Mesothelial cell of epicardium (in vitro differentiated cells): ENCODE measurements at places on chromosomes 2 and 18.

GRCh38 chr2:119744335-119744939 is 15.3 kb upstream of the PTPN4 start:
- no peak for DNase-seq
- H3K4me3 ChIP-seq: no peak overlapping the region
- H3K27ac ChIP-seq: no peak overlapping the region
- H3K27me3 ChIP-seq: peaks cover 59% of the 10 kb centered on the region

DNA sequence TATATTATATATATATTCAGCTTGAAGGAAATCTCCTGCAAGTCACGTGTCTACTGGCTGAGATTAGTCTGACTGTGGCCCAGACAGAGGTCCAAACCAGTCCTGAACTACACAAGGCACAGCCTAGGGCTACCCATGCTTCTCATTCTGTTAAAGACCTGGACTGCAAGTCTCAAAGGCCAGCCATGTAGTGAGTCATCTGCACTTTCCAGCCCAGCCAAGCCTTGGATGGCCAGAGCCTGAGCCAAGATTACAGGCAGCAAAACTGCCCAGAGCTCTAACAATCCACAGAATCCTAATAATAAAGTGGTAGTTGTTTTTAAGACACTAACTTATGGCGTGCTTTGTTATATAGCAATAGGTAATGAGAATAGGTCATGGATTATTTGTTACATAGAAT is 259.6 kb downstream of the SS18 start:
- H3K27me3 ChIP-seq: no peaks in the 10 kb centered on the region
- no peak for DNase-seq
- H3K27ac ChIP-seq: no peak overlapping the region
- H3K4me3 ChIP-seq: no peak overlapping the region

- H3K27ac ChIP-seq: no peak overlapping the region
- no peaks in the 10 kb centered on the region for H3K36me3 ChIP-seq
- H3K27me3 ChIP-seq: no peaks in the 10 kb centered on the region
- no peak for DNase-seq
- H3K4me3 ChIP-seq: no peak overlapping the region
- H3K4me1 ChIP-seq: peaks cover 6% of the 10 kb centered on the region
Measured at GRCh38 chr2:145569108-145569507, 1049.2 kb upstream of the ZEB2 start.

GRCh38 chr2:152097290-152097800 is 1.5 kb downstream of the CACNB4 start:
- no peak for DNase-seq
- H3K4me1 ChIP-seq: peaks cover 21% of the 10 kb centered on the region
- peak overlapping the region; percentile 83 for H3K4me3 ChIP-seq
- H3K27me3 ChIP-seq: peaks cover 77% of the 10 kb centered on the region

DNA sequence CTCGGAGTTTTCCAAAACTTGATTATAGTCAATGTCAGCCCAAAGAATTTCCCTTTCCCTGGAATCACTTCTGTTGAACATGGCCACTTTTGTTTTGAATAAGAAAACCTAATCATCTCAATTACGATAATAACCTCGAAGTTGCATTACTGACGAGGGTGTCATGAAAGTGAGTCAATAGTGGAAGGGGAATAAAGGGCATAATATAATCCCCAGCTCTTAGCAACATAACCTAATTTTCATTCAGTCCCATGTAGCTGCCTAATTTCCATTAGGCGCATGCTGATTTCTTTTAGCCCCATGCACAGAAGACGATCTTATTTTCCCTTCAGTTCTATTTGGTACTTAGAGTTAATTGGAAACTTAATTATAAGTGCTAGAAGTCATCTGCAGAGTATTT is 51.1 kb upstream of the RAPH1 start:
- peaks cover 45% of the 10 kb centered on the region for H3K4me1 ChIP-seq
- H3K36me3 ChIP-seq: no peaks in the 10 kb centered on the region

GRCh38 chr18:75896865-75897264 is 469.4 kb upstream of the SMIM21 start:
- H3K27ac ChIP-seq: no peak overlapping the region
- no peak for DNase-seq
- H3K4me3 ChIP-seq: no peak overlapping the region
- H3K4me1 ChIP-seq: peaks cover 7% of the 10 kb centered on the region

- H3K4me3 ChIP-seq: no peak overlapping the region
- H3K36me3 ChIP-seq: no peaks in the 10 kb centered on the region
- peaks cover 24% of the 10 kb centered on the region for H3K27me3 ChIP-seq
- no peak for DNase-seq
Measured at GRCh38 chr2:240203788-240204270, 63.4 kb upstream of the OTOS start.

DNA sequence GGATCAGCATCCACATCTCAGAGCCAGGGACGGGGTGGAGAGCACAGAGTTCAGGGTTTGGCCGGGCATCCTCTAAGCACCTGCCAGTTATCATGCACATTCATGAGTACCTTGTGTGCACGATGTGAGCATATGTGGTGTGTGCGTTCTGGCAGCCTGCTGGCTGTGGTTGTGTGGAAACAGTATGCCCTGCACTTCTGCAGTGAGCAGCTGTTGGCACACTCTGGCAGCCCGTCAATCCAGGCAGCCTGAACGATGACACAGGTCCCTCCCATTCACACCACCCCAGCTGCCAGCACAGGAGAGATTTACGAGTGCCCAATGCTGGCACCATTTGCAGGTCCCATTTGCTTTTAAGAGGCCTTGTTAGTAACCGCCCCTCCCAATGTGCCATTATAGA is 74.2 kb downstream of the CD8B2 start:
- DNase-seq: no peak
- H3K4me1 ChIP-seq: peaks cover 41% of the 10 kb centered on the region
- H3K27me3 ChIP-seq: no peaks in the 10 kb centered on the region

DNA sequence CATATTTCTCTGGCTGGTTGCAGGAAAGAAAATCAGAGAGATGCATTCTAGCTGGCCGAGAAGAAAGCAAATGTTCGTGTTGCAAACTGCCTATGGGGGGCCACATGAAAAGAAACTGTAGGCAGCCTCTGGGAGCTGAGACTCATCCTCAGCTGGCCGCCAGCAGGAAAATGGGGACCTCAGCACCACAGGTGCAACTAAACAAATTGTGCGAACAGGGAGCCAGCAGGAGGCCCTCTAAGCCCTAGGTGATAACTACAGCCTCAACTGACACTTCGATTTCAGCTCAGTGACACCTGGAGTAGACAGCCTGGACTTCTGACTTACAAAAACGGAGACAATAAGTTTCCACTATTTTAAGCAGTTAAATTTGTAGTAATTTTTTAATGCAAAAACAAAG is 107.3 kb downstream of the DTNB start:
- peaks cover 3% of the 10 kb centered on the region for H3K4me1 ChIP-seq
- H3K4me3 ChIP-seq: no peak overlapping the region
- no peak overlapping the region for H3K27ac ChIP-seq
- no peaks in the 10 kb centered on the region for H3K36me3 ChIP-seq
- no peak for DNase-seq
- no peaks in the 10 kb centered on the region for H3K27me3 ChIP-seq

GRCh38 chr2:157696036-157696435 is 67.4 kb upstream of the ACVR1C start:
- peaks cover 3% of the 10 kb centered on the region for H3K36me3 ChIP-seq
- DNase-seq: no peak
- H3K27ac ChIP-seq: no peak overlapping the region
- H3K27me3 ChIP-seq: no peaks in the 10 kb centered on the region
- H3K4me3 ChIP-seq: no peak overlapping the region

GRCh38 chr2:96143848-96144480 is 1.3 kb downstream of the DUSP2 start:
- H3K4me3 ChIP-seq: peak overlapping the region; percentile 76
- no peaks in the 10 kb centered on the region for H3K27me3 ChIP-seq
- H3K36me3 ChIP-seq: no peaks in the 10 kb centered on the region
- peaks cover 48% of the 10 kb centered on the region for H3K4me1 ChIP-seq
- DNase-seq: no peak

GRCh38 chr2:79219383-79219988 is 59.9 kb upstream of the REG3A start:
- H3K4me3 ChIP-seq: no peak overlapping the region
- no peaks in the 10 kb centered on the region for H3K27me3 ChIP-seq
- no peaks in the 10 kb centered on the region for H3K36me3 ChIP-seq
- H3K4me1 ChIP-seq: no peaks in the 10 kb centered on the region
- DNase-seq: no peak

GRCh38 chr2:209260281-209260680 is 163.6 kb upstream of the MAP2 start:
- no peak overlapping the region for H3K4me3 ChIP-seq
- no peak for DNase-seq

DNA sequence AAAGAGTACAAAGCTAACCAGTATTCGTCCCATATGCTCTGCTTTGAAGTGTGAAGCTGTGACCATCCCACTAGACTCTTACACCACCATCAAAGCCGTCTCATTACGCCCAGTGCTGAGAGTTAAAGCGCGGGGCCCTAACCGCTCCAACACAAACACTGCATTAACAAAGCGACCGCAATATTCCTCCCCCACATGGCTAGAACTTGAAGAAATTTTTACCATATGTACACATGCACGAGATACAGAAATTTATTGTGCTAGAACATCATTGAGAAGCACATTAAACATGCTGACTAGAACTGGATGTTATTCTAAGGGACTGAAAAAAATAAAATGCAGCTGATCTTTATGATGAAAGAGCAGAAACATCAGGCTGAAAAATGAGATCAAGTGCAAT is 20.5 kb downstream of the FTCDNL1 start:
- no peak for DNase-seq
- no peaks in the 10 kb centered on the region for H3K36me3 ChIP-seq
- H3K27me3 ChIP-seq: peaks cover 6% of the 10 kb centered on the region
- H3K4me3 ChIP-seq: no peak overlapping the region
- H3K4me1 ChIP-seq: no peaks in the 10 kb centered on the region

DNA sequence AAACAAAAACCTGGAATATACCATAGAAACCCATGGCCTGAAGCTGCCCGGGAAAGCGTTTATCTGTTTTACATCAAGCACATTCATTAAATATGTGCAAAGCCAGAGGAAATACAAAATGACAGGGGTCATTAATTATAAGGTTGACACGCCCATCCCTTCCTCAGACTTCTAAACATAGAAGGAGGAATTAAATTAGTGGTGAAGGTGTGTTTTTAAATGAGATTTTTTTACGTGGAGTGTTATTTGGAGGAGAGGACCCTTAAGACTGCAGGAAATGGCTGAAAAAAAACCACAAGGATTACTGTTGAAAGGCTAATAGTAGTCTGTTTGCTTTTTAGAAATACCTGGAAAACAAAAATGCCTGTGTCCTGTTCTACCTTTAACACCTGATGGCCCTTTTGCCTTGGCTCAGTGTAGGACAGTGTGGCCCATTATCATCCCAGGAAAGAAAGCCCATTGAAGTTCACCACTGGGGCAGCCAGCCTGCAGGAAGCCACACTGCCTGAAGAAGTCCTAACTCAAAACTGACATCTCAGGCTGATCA is 123.2 kb downstream of the EPHA4 start:
- H3K36me3 ChIP-seq: peaks cover 2% of the 10 kb centered on the region
- no peak for DNase-seq
- peaks cover 26% of the 10 kb centered on the region for H3K4me1 ChIP-seq
- no peak overlapping the region for H3K27ac ChIP-seq
- H3K4me3 ChIP-seq: no peak overlapping the region

- H3K4me3 ChIP-seq: peak overlapping the region; percentile 23
- H3K27ac ChIP-seq: peak overlapping the region; percentile 13
- H3K27me3 ChIP-seq: no peaks in the 10 kb centered on the region
- DNase-seq: no peak
Measured at GRCh38 chr2:201114846-201115245, 1.1 kb upstream of the CFLAR start.

DNA sequence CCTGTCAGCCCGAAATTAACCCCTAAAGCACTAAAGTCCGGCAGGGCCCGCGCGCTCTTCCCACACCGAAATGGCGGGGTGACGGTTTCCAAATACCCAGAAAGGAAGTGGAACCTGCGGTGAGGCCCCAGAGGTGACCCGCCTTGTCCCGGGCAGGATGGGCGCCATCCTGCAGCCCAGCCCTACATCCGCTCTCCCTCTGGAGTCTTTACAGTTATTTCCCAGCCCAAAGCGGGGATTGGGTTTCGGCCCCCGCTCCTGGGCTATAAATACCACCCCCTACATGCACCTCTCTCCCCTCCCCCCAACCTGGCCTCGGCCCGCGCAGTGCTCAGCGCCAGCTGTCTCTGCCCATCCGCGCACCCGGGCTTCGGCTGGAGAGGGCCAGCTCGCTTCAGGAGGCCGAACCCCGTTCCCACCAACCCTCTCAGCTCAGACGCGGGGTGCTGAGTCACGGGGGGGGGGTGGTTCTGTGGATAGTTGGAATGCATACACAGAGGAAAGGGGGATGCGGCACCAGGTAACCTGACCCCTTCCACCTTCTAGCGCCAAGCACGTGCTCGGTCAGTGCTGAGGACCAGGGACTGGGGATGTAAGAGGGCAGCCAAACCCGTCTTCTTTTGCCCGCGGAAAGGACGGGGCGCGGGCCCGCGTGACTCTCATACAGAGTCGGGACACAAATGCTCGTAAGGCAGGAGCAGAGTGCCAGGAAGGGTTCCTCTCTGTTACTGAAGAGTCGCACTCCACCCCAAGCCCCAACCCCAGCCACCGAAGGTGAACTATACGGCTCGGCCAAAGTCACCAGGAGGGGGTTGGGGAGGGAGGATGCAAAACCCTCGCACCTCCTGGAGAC is at the start of gene TUBA4B:
TUBA4B (plus strand) TSS at position 344 of the 853 bp plus-strand sequence; CDS start at position 509, 165 bp downstream.
- H3K4me3 ChIP-seq: peak within 1 kb of the TSS; percentile 57
- no peaks in the 10 kb centered on the region for H3K36me3 ChIP-seq
- H3K4me1 ChIP-seq: peaks cover 28% of the 10 kb centered on the region
- H3K27ac ChIP-seq: no peak within 1 kb of the TSS
- H3K27me3 ChIP-seq: peaks cover 67% of the 10 kb centered on the region
- DNase-seq: no peak

DNA sequence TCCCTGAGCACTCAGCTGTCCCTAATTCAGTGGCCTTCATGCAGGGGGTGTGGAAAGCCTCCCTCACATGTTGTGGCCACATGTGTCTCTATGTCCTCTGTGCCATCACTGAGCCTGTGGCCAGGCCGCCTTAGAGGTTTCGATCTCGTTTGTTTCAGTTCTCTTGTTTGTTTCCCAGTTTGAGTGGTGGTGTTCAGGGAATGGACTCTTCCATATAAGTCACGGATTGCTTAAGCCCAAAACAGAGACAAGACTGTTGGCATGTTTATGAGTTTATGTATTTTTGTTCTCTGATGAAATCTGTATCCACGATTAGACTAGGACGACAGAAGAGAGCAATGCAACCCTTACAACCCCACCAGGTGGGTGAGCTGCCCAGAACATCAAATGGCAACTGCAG is 134.5 kb downstream of the CCBE1 start:
- no peak for DNase-seq
- H3K27me3 ChIP-seq: peaks cover 36% of the 10 kb centered on the region
- no peak overlapping the region for H3K4me3 ChIP-seq
